ENCODE measurements at places on chromosomes 4 and X. TPM values are rescaled to one million over a fixed set of nuclear protein-coding genes. Genes with fewer than 3 reads are reported as not detected.
A peak's percentile ranks its signal among the peaks of the same experiment; 100 is the strongest.

DNA sequence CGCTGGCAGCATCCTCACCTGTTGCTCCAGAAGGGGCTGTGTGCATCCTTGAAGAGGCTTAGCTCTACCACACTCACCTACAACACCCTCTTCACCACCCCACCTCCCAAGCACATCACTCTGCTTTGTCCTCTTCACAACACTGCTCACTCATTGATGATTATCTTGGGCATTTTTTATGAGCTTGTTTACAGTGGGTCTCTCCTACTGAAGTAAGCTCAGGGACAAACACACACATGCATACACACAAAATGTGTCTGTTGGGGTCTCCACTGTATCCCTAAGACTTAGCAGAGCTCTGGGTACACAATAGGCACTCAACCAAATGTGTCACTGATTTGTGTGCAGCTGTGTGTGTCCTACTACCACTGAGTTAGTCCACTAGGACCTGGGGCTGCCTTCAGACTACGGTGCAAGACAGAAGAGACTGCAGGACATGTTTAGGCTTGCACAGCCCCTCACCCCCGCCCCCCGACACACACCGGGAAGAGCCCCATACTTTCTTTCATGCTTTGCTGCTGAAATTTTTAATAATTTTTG is 1.3 kb upstream of the GABRE start:
- no peak for DNase-seq
- H3K27ac ChIP-seq, result no peak overlapping the region
- H3K36me3 ChIP-seq, result no peaks in the 10 kb centered on the region
- H3K4me3 ChIP-seq, result no peak overlapping the region
- peaks cover 4% of the 10 kb centered on the region for H3K4me1 ChIP-seq

PLP1 gene
- polyA plus RNA-seq, result 32.0 TPM

DNA sequence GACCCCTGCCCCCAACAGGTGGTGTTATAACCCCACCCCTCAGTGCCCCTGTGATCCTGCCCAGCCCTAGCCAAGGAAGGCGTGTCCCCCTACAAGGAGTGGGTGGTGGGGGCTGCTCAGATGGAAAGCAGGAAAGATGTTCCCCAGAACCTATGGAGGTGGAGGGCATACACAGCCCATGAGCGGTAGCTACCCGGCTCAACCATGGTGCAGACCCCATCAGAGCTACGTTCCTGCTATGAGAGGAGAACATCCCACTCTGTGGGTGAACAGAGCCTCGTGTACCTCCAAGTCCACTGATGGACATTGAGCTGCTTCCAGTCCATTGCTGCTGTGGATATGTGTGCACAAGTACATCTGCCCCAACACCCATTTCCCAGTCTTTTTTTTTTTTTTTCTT is 71.1 kb downstream of the SHOX start:
- no peaks in the 10 kb centered on the region for H3K27me3 ChIP-seq
- no peaks in the 10 kb centered on the region for H3K36me3 ChIP-seq
- no peak overlapping the region for H3K27ac ChIP-seq
- no peak overlapping the region for H3K4me3 ChIP-seq
- H3K4me1 ChIP-seq, result no peaks in the 10 kb centered on the region

COL25A1 gene
- polyA plus RNA-seq, result 2.5 TPM

GRCh38 chr4:7078025-7078424 is 10.2 kb upstream of the GRPEL1 start:
- no peak for DNase-seq
- H3K36me3 ChIP-seq, result no peaks in the 10 kb centered on the region
- H3K27ac ChIP-seq, result no peak overlapping the region
- no peaks in the 10 kb centered on the region for H3K4me1 ChIP-seq

DNA sequence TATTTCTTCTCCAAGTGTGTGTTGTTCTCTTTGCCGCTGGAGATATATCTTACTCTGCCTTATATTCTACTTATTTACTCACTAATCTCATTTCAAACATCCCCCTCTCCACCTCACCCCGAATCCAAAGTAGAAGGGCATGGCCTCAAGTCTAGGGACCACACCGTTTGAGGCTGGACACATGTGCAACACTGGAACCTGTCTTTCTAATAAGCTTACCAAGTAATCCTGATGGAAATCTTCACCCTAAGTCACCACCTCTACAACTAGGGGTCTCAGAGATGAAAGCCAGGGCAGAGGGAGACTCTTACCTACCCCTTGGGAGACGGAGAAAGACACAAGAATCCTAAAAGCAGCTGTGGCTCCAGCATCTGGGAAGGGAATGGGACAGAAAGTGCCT is 6.0 kb downstream of the PROM1 start:
- H3K36me3 ChIP-seq, result peaks cover 5% of the 10 kb centered on the region
- no peak overlapping the region for H3K27ac ChIP-seq
- no peak for DNase-seq
- no peaks in the 10 kb centered on the region for H3K4me1 ChIP-seq
- no peak overlapping the region for H3K4me3 ChIP-seq

DDX53 gene
- not detected for polyA plus RNA-seq

DNA sequence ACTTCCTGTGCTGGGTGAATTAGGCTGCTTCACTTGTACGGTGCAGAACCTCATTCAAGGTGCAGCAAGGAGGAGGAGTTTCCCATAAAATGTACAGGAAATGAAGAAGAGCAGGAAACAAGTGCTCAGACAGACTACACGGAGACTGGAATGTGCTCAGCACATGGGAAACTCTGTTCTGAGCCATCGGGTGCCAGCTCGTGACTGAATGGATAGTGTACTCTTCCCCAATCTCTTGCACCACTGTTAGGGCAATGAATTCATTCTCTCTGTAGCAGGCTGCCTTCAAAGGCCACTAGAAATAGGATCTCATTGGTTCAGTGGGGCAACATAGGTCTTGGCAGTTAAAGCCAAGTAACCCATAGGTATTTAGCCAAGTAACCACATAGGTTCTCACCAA is 200.0 kb upstream of the LDB2 start:
- peaks cover 3% of the 10 kb centered on the region for H3K4me1 ChIP-seq
- DNase-seq, result no peak
- H3K27ac ChIP-seq, result no peak overlapping the region

PPBP gene
- polyA plus RNA-seq, result 1.8 TPM

FGF2 gene
- 3.0 TPM for polyA plus RNA-seq

DNA sequence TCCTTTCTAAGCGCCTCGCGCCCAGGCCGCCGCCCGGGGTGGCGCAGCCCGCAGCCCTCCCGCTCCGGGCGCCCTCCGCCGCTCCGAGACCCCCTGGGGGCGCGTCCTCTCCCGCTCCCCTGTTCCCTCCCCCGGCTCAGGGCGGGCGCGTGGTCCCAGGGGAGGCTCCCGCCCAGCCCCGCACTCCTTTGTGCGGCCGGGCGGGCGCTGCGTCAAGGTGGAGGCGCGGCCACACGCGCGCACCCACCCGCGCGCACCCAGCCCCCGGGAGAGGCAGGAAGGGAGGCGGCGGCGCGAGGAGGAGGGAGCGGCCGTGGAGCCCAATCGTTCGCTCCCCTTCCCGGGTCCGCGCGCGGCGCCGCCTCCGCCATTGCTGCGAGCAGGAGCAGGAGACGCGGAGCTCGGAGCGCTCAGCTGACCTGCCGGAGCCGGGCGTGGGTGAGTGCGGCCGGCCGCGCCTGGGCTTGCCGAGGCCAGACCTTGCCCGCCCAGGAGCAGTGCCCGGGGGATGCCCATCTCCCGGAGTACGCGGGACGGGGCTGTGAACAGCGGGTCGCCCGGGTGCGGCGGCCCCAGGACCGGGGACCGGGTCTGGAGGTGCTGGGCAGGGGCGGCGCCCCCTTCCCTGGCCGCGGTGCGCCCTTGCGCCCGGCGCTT is at the start of gene NSG1:
TSS of gene NSG1 (plus strand) at position 367 of the 657 bp plus-strand sequence. CDS start 528 bp downstream, outside the sequence.
- no peaks in the 10 kb centered on the region for H3K36me3 ChIP-seq
- H3K4me1 ChIP-seq, result no peaks in the 10 kb centered on the region
- no peak within 1 kb of the TSS for H3K27ac ChIP-seq
- H3K27me3 ChIP-seq, result peaks cover 72% of the 10 kb centered on the region
- H3K4me3 ChIP-seq, result peak within 1 kb of the TSS; percentile 30

CLGN gene
- 1.9 TPM for polyA plus RNA-seq

DNA sequence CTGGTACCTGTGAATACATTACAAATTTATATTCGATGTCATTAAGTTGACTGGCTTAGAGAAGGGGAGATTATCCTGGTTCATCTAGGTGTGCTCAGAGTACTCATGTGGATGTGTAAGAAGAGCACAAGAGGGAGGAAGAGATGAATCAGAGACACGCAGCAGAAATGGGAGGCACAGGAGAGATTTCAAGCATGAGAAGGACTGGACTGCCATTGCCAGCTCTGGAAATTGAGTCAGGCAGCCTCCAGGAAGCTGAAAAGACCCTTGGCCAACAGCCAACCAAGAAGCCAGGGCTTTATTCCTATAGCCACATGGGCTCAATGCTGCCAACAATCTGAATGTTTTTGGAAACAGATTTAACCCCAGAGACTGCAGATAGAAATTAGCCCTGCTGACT is 1390.0 kb downstream of the STIM2 start:
- DNase-seq, result no peak
- no peaks in the 10 kb centered on the region for H3K27me3 ChIP-seq
- no peaks in the 10 kb centered on the region for H3K4me1 ChIP-seq
- H3K27ac ChIP-seq, result no peak overlapping the region

DNA sequence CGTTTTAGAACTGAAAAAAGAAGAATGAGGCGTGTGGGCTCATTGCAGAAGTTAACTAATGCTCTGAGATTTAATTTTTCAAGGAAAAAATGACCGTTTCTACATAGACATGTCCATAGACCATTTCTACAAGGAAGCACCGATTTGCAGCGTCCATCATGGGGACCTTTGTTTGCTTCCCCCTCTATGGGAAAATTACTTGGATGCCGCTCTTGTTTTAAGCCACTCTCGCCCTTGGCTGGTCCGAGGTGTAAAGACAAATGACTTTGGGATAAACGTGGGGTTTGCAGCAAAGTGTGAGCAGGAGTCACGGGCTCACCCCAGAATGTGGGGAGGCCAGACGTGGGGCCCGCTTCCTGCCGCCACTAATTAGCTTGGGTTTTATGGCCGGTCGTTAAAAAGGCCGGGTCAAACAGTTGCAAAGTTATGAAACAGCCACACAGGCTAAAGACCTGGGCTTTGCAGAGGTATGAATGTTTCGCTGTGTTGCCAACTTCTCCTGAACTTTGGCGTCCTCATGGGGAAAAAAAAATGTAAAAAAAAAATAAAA is 235.9 kb downstream of the SHOX start:
- no peaks in the 10 kb centered on the region for H3K36me3 ChIP-seq
- H3K27ac ChIP-seq, result no peak overlapping the region
- DNase-seq, result no peak
- no peaks in the 10 kb centered on the region for H3K27me3 ChIP-seq
- H3K4me1 ChIP-seq, result no peaks in the 10 kb centered on the region

DNA sequence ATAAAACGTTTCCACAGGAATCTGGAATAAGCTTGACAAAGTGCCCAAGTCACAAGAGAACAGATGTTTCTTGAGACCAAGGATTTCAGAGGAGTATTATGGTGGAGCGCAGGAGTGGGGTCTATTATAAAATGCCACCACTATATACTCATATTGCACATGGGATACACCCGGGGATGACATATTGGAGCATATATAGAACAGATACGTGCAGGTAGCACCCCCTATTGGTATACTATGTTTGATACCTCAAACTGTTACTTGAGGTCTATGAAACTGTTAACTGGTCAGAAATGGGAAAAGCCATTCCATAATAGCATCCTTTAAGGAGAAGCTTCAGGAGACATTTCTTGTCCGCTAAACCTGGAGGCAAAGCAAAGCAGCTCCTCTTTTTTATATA is 86.0 kb downstream of the PCYT1B start:
- H3K4me1 ChIP-seq, result no peaks in the 10 kb centered on the region
- no peak for DNase-seq
- H3K27me3 ChIP-seq, result no peaks in the 10 kb centered on the region

- no peak overlapping the region for H3K27ac ChIP-seq
- H3K4me3 ChIP-seq, result no peak overlapping the region
- no peak for DNase-seq
Observed at GRCh38 chr4:37540486-37540885, 145.7 kb downstream of the RELL1 start.

CLNK gene
- polyA plus RNA-seq, result 0.52 TPM

DNA sequence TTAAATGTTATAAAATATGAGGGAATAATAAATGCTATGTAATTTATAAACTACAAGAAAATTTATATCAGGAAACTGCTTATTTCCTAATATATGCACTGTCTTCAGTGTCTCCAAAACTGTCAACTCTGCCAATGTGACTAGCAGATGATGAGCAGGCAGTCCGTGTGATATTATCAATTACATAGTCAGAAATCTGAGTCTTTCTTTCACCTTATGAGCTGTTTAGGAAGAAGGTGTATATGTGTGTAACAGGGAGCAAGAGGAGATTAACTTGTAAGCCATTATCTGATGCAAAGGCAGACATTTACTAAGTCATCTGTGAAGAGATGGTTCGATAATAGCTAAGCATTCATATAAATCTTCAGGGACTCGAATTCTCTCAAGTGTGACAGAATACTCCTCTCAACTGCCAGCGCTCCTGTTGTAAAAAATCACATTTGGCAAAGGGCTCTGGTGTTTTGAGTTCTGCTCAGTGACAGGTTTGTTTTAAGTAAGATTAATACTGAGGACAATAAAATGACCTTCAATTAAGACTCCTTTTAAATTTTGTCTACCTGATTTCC is 79.7 kb downstream of the SNCA start:
- no peaks in the 10 kb centered on the region for H3K27me3 ChIP-seq
- H3K36me3 ChIP-seq, result no peaks in the 10 kb centered on the region
- no peak overlapping the region for H3K4me3 ChIP-seq
- no peak overlapping the region for H3K27ac ChIP-seq

DNA sequence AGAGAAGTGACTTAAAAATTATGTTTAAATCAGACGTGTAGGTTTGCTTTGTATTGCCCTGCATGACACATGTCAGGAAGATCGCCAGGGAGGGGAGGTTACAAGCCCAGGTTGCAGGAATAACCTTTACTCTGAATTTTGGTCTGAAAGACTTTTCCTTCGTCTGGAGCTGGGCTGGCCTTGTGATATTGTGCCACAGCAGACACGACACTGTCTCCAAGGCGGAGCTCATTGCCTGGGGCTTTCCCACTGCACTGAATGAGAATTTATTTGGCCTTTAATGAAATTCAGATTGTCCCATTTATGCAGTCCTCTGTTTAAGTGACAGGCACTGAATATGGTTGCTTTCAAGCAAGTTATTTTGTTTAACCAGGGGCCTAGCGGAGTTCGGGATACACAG is 45.1 kb downstream of the RHOH start:
- H3K4me1 ChIP-seq, result no peaks in the 10 kb centered on the region
- no peaks in the 10 kb centered on the region for H3K27me3 ChIP-seq
- H3K27ac ChIP-seq, result no peak overlapping the region
- no peak overlapping the region for H3K4me3 ChIP-seq

BEX1 gene
- polyA plus RNA-seq, result 88.9 TPM

RPS6KA6 gene
- 8.2 TPM for polyA plus RNA-seq

BRS3 gene
- 0.03 TPM for polyA plus RNA-seq

- no peak overlapping the region for H3K4me3 ChIP-seq
- H3K27ac ChIP-seq, result no peak overlapping the region
- DNase-seq, result no peak
- H3K4me1 ChIP-seq, result no peaks in the 10 kb centered on the region
- H3K36me3 ChIP-seq, result no peaks in the 10 kb centered on the region
Observed at GRCh38 chr4:5218376-5219069, 167.2 kb downstream of the STK32B start.

Measured in large intestine (tissue), 12 donors.